Activated naive CD4-positive, alpha-beta T cell (primary cell): ENCODE measurements at places on chromosomes 3 and 15.

GRCh38 chr15:71447328-71448250, 332.3 kb downstream of the THSD4 start:
- no peak for DNase-seq

DNA sequence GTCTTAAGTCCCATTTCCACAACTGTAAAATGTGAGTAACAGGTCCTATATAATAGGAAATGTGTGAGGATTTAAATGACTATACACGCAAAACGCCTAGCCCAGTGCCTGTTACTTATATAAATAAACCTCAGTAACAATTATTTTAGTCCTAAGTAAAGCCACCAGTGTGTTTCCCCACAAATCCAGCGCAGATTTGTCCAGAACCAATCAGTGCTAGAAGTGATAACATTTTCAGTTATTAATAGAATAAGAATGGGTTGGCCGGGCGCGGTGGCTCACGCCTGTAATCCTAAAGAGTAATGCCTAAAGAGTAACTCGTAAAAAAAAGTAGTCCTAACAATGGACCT, 561 bp downstream of the RPAP1 start:
- DNase-seq = no peak

DNA sequence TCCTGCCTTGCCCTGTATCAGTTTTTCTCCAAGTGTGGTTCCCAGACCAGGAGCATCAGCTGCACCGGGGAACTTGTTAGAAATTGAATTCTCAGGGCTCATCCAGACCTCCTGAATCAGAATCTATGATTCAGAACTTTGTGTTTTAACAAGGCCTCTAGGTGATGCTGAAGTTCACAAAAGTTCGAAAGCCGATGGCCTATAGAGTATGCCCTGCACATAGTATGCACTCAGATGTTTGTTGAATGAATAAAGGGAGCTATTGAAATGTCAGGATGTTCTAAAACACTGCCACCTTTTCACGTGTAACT, 664 bp upstream of the LARP6 start:
- DNase-seq = no peak

DNA sequence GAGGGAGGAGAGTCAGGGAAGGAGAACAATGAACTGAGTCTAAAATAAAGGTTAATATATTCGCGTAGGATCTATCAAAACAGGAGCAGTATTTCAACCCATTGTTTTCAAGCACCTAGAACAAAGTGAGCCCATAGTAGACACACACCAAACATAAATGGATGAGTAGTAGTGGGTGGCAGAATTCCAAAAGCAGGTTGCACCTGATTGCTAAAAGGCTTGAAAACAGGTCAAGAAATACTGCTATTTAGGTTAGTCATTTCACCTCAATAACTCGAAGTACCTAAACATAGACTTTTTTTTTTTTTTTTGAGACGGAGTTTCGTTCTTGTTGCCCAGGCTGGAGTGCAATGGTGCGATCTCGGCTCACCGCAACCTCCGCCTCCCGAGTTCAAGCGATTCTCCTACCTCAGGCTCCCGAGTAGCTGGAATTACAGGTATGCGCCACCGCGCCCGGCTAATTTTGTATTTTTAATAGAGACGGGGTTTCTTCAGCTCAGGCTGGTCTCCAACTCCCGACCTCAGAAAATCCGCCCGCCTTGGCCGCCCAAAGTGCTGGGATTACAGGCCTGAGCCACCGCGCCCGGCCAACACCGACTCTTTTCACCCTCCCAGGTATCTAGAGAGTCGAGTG, 855 bp upstream of the ABHD5 start:
- DNase-seq = no peak

DNA sequence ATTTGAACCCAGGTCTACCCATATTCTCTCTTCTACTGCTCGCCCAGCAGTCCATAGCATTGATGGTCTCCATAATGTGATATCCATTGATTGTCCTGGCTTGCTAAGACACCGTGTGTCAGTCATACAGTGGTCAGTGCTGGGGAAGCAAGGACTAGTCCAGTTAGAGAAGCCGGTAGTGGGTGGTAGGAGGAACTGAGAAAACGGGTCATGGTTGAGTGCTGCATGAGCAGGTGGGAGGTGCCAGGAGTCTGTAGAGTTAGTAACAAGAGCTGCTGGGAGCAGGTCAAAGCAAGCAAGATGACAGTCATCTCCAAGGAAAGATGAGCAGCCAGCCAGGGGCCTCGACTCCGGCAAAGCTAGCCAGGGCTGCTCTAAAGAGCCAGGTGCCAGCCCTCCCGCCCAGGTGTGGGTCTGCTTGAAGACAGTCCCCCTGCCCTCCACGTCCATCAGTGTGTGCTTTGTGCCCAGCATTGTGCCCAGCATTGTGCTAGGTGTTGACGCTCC, 29.5 kb upstream of the USP3 start:
- DNase-seq = no peak

DNA sequence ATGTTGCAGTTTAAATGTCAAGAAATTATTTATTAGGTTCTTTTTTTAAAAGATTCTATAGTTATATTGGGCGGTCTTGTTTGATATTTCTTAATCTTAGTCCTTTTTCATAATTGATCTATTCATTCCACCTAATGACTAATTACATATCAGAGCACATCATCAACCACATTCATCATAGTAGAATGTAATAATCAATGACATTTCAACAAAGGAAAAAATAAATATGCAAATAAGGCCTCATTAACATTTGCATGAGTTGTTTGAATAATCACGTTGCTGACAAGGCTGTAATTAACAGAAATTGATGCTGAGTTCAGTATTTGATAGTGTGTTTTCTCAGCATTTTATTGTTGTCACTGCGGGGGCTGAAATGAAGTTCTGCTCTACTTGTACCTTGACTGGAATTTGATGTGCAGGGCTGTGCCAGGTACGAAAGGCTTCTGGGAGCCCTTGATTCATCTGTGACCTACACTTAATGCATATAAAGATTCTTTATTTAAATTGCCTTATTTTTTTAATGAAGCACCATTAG, 215.7 kb downstream of the TCF12 start:
- no peak for DNase-seq

- no peak for DNase-seq
These were observed 176.0 kb downstream of the CDIN1 start for GRCh38 chr15:36755341-36756000.

DNA sequence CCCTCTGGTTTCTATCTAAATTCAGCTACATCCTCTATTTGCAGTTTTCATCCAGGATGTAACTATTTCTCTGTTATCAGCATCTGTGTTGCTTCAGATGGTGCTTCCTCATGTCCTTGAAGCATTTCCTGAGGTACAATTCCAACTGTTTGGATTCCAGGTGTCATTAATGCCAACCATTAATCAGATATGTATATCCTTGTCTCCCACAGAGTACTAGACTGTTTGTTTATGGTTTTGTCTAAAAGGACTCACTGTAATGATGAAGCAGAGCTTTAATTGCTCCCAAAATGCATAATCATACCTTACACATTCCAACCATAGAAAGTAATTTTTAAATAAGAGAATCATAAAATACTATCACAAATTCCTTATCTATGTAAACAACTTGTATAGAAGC, 288.5 kb upstream of the MME start:
- no peak for DNase-seq

- DNase-seq = no peak
These were observed 214.9 kb upstream of the ARRDC4 start for GRCh38 chr15:97745481-97746071.

- no peak for DNase-seq
These were observed 30.6 kb upstream of the MECOM start for GRCh38 chr3:169694117-169694516.

DNA sequence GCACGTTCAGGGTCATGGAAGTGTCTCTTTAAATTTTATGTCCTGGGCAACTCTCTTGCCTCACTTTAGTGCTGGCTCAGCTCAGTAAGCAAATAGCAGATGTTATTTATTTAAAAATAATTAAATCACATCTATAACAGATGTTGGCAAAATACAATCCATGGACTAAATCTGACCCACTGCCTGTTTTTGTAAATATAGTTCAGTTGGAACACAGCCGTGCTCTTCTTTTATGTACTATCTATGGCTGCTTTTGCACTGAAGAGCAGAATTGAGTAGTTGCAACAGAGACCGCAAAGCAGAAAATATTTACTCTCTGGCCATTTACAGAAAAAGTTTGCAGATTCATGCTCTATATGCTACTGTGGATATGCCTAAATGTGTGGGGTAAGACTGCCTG, 79.2 kb downstream of the SAMMSON start:
- no peak for DNase-seq

DNA sequence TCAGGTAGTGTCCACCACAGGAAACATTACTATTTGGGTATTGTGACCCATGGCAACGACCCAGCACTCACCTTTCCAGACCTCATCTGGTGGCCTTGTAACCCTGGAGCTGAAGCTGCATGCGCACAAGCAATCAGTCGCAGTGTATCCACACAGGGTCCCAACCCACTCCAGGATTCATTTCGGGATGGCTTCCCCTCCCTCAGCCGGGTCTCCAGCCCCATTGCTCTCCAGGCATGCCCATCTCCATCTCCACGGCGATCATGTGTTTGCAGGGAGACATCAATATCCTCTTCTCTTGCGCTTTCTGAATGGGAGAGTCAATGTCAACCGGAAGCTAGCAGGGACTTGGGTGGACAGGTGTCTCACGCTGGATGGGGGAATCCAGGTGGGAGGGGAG, 35.2 kb downstream of the GOLGA6L2 start:
- DNase-seq = no peak

DNA sequence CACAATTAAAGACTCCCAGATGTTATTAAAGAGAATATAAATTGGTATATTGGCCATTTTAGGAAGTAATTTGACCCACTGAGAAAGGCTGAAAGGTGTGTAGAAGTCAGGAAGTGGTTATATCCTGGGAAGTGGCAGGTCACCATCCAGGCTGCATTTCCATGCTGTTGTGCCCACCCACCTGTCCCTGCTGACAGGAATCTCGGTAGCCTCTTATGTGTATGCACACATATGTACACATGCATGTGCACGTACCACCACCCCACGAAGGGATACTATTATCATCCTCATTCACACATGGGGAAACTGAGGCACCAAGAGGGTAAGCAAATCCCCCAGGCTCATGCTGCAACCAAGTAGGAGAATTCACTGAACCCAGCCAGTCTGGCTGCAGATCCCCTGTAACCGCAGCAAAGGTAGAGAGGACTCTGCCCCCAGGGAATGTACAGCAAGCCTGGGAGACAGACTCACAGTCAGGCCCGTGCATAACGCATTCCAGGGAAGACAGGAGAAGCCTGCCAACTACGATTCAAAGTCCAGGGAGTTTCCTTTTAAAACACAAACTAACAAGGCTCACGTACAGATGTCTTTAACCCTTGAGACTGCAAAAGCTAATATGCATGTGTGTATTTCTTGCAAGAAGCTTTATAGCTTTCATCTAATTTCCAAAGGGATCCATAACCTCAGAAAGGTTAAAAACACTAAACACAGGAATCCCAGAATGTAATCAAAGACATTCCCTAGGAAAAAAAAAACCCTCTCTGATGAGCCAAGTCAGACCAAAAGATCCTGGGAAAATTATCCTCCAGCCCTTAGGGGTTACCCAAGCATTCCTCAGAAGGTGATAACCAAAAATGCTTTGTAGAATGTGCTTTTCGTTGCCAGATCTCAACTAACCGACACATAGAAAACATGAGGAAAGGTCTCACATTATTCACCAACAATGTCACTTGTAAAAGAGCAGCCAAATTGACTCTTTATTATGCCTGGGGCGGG, 129.6 kb downstream of the ADAMTS17 start:
- no peak for DNase-seq

- DNase-seq = no peak
These were observed 14.1 kb downstream of the XXYLT1 start for GRCh38 chr3:195256639-195257453.

GRCh38 chr3:172808969-172809546, 58.5 kb downstream of the ECT2 start:
- no peak for DNase-seq

- no peak for DNase-seq
These were observed 34.8 kb downstream of the NMNAT3 start for GRCh38 chr3:139642996-139643395.
